ENCODE measurements at places on chromosomes 13 and 19.
A peak's percentile ranks its signal among the peaks of the same experiment; 100 is the strongest.

GRCh38 chr19:1317274-1318003, 31.8 kb downstream of the EFNA2 start:
- DNase-seq = no peak
- no peak overlapping the region for H3K27ac ChIP-seq
- H3K4me1 ChIP-seq = peaks cover 35% of the 10 kb centered on the region
- no peaks in the 10 kb centered on the region for H3K36me3 ChIP-seq
- H3K27me3 ChIP-seq = peaks cover 15% of the 10 kb centered on the region

GRCh38 chr19:45785781-45786532, 3.7 kb upstream of the DMPK start:
- peak overlapping the region; percentile 91 for H3K27ac ChIP-seq
- H3K4me1 ChIP-seq = peaks cover 62% of the 10 kb centered on the region
- H3K4me3 ChIP-seq = no peak overlapping the region

- H3K27ac ChIP-seq = peak overlapping the region; percentile 98
- no peaks in the 10 kb centered on the region for H3K36me3 ChIP-seq
- DNase-seq = no peak
- peak overlapping the region; percentile 99 for H3K4me3 ChIP-seq
- peaks cover 51% of the 10 kb centered on the region for H3K4me1 ChIP-seq
- H3K27me3 ChIP-seq = no peaks in the 10 kb centered on the region
Measured at GRCh38 chr19:1173159-1173844, 766 bp downstream of the SBNO2 start.

GRCh38 chr19:1699386-1699785, 47.0 kb upstream of the TCF3 start:
- DNase-seq = no peak
- peaks cover 6% of the 10 kb centered on the region for H3K27me3 ChIP-seq
- H3K36me3 ChIP-seq = no peaks in the 10 kb centered on the region
- no peak overlapping the region for H3K4me3 ChIP-seq
- peaks cover 5% of the 10 kb centered on the region for H3K4me1 ChIP-seq
- no peak overlapping the region for H3K27ac ChIP-seq

DNA sequence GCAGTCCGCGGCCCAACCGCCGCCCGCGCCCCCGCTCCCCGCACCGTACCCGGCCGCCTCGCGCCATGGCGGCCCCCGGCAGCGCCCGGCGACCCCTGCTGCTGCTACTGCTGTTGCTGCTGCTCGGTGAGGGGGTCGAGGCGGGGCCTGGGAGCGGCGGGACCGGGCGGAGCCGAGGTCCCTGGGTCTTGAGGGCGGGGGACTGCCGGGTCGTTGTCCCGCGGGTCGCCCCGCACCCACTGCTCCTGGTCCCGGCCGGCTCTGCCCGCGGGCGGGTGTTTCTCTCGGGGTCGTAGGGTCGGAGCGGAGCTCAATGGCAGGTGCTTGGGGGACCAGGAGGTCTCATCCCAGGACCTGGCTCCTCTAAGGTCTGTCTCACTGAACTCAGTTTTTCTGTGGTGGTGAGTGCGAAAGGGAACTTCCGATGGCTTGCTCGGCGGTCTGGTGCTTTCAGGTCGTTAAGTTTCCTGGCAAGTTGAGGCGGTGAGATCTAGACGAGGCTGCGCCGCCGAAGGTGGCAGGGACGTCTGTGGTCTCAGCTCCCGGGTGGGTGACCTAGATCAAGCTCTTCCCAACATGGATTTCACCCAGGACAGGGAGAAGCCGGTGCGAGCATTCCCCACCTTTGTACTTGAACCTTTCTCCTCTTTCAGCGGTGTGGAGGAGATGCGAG, 467 bp downstream of the LAMP1 start:
- peak overlapping the region; percentile 93 for H3K27ac ChIP-seq
- H3K4me1 ChIP-seq = peaks cover 14% of the 10 kb centered on the region
- H3K4me3 ChIP-seq = peak overlapping the region; percentile 75
- no peak for DNase-seq
- no peaks in the 10 kb centered on the region for H3K36me3 ChIP-seq

DNA sequence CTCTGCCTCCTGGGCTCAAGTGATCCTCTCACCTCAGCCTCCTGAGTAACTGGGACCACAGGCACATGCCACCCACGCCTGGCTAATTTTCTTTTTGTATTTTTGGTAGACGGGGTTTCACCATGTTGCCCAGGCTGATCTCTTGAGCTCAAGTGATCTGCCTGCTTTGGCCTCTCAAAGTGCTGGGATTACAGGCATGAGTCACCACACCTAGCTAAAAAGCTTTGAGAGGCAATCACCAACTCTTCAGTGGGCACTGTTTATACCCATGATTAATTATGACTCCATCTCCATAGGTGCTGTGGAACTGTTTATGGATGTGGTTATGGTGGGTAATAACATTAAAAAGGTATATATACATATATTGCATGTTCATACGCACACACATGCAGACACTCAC, 7.5 kb upstream of the RBM26 start:
- H3K27ac ChIP-seq = no peak overlapping the region
- no peaks in the 10 kb centered on the region for H3K36me3 ChIP-seq
- no peak overlapping the region for H3K4me3 ChIP-seq
- H3K27me3 ChIP-seq = no peaks in the 10 kb centered on the region

- DNase-seq = no peak
- peak overlapping the region; percentile 55 for H3K27ac ChIP-seq
- no peak overlapping the region for H3K4me3 ChIP-seq
- H3K36me3 ChIP-seq = no peaks in the 10 kb centered on the region
- no peaks in the 10 kb centered on the region for H3K27me3 ChIP-seq
Measured at GRCh38 chr13:113845055-113845454, 18.8 kb downstream of the GAS6 start.

GRCh38 chr13:113065406-113066141, 40.0 kb upstream of the F7 start:
- no peaks in the 10 kb centered on the region for H3K36me3 ChIP-seq
- no peaks in the 10 kb centered on the region for H3K27me3 ChIP-seq
- H3K4me1 ChIP-seq = no peaks in the 10 kb centered on the region
- no peak overlapping the region for H3K4me3 ChIP-seq

DNA sequence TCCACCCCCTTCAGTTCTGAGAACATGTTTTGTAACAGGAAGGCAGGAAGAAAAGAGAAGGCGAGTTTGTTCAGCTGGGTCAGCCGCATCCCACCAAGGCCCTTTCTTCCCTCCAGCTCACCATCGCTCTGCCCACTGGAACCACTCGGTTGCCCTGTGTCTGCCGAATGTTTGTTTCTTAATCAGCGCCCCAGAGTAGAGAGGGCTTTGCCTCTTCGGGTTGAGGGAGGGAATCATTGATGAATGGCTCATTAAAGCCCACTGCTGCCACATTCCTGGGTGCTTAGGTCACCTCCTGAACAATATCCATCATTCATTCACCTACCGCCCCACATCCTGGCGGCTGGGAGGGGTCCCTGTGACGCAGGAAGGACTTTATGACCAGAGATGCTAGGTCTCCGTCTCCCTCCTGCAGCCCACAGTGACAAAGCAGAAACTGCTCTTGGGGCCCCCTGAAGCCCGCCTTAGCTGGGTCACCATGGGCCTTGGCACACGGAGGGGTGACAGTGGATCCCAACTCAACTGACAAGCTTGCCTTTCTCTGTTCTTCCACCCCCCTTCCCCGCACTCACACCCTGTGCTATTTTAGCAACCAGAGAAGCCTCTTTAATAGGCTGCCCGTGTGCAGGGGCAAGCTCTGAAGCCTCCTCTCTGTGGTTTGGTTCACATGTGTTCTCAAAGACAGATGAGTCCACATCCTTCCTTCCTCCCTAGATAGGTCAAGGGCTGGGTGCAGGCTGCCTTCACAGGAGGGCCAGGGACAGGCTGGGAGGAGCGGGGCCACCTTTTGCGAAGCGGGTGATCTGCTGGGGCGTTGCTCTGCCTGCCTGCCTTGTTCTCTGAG, 46.2 kb downstream of the ACTN4 start:
- H3K27ac ChIP-seq = peak overlapping the region; percentile 90
- peaks cover 84% of the 10 kb centered on the region for H3K4me1 ChIP-seq
- peaks cover 8% of the 10 kb centered on the region for H3K36me3 ChIP-seq
- no peaks in the 10 kb centered on the region for H3K27me3 ChIP-seq
- H3K4me3 ChIP-seq = no peak overlapping the region
- no peak for DNase-seq

GRCh38 chr13:46079770-46080169, 25.1 kb downstream of the CPB2 start:
- no peaks in the 10 kb centered on the region for H3K27me3 ChIP-seq
- no peaks in the 10 kb centered on the region for H3K4me1 ChIP-seq
- H3K27ac ChIP-seq = no peak overlapping the region
- DNase-seq = no peak

DNA sequence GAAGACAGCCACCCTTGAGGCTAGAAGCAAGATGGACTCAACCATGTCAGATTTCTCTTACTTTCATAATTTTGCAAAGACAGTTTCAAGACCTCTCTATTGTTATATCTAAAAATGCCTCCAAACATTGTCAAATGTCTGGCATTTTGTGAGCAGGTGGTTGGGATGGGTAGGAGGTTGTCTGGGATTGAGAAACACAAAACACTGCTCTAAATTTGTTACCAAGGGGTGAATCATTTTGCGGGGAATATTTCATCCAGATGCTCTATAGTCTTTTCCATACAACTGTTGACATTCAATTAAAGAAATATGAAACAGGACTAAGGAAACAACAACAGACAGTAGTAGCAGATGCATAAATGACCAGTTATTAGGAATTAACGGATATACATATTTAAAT, 208.2 kb downstream of the ITGBL1 start:
- H3K4me1 ChIP-seq = no peaks in the 10 kb centered on the region
- H3K36me3 ChIP-seq = no peaks in the 10 kb centered on the region
- no peaks in the 10 kb centered on the region for H3K27me3 ChIP-seq
- no peak for DNase-seq
- H3K27ac ChIP-seq = no peak overlapping the region

- H3K27ac ChIP-seq = peak overlapping the region; percentile 20
- H3K36me3 ChIP-seq = no peaks in the 10 kb centered on the region
- H3K4me3 ChIP-seq = no peak overlapping the region
Measured at GRCh38 chr13:77898097-77898496, 20.5 kb downstream of the EDNRB start.

- no peak for DNase-seq
- no peaks in the 10 kb centered on the region for H3K4me1 ChIP-seq
- no peak overlapping the region for H3K27ac ChIP-seq
- no peaks in the 10 kb centered on the region for H3K36me3 ChIP-seq
- no peak overlapping the region for H3K4me3 ChIP-seq
- H3K27me3 ChIP-seq = no peaks in the 10 kb centered on the region
Measured at GRCh38 chr13:89856512-89856911, 1491.0 kb upstream of the MIR17HG start.

DNA sequence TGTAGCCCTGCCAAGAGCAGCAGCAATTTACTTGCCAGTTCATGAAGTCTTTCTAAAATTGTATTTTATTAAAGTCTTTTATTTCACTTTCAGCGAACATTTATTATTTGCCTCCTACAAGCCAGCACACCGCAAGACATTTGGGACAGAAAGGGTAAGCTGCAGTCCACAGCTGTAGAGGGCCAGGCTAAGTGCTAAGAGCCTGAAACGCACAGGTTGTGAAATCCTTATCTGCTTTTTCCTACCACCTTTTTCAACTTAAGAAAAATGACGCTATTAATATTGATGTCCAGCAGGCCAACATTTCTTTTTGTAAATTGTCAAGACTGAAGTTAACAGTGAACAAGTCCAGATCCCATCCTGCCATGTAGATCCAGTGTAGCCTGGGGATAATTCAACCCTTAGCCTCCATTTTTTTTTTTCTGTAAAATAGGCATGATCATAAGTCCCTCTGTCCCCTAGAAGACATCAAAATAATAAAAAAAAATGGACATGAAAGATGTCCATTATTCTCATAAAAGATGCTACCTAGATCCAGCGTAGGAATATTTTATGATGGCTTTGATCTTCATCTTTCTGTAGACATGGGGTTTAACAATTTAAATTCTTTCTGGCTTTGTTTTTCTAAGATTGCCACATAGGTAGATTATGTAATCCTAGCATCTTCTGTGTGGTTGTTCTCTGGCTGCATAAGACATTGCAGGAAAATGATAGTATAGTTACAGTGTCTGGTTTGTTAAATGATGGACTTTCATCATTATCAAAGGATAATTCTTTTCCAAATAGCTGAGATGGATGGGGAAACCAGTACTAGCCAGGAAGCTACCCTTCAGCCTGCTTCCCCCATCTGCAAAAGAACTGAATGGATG, 128.4 kb downstream of the SHISA2 start:
- no peak for DNase-seq
- no peak overlapping the region for H3K27ac ChIP-seq
- H3K4me1 ChIP-seq = no peaks in the 10 kb centered on the region
- H3K36me3 ChIP-seq = no peaks in the 10 kb centered on the region

DNA sequence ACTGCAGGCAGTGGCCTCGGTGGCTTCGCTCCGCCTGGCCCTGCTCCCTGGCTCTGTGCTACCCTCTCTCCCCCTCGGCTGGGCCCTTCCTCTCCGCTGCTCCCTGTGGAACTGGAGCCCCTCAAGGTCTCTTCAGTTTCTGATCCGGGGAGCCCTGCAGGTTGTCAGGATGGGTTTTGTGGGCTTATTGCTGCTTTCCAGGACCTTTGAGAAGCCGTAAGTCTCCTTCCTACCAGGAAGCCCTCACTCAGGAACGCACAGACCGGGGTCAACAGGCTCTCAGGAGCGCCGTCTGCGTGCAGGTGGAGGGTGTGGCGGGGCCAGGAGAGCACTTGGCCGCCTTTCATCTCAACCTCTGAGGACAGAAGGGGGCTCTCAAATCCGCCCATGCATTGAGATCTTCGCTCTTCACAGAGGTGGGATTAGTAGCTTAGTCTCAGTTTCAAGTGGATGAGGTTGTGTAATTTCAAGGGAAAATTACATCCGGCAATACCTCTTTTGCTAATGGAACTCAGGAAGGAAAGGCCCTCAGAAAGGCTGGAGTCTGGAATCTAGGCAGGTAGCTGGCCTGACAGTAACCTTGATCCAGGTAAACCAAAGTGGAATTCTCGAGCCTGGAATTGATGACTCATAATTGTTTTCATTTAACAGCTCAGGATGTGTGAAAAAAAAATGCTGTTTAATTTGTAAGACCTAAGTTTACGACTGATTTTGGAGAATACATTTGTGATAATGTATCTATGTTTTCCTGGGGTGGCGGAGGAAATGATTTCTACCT, 102.0 kb downstream of the ATP11A start:
- no peaks in the 10 kb centered on the region for H3K27me3 ChIP-seq
- no peaks in the 10 kb centered on the region for H3K4me1 ChIP-seq
- no peak overlapping the region for H3K27ac ChIP-seq
- no peak overlapping the region for H3K4me3 ChIP-seq

- H3K27ac ChIP-seq = no peak overlapping the region
- H3K36me3 ChIP-seq = peaks cover 91% of the 10 kb centered on the region
- no peaks in the 10 kb centered on the region for H3K4me1 ChIP-seq
- no peak for DNase-seq
Measured at GRCh38 chr19:328025-328505, 16.5 kb downstream of the MIER2 start.

All from esophagus squamous epithelium (tissue), 5 donors.